ENCODE measurements at places on chromosomes 16 and 17. TPM values are rescaled to one million over a fixed set of nuclear protein-coding genes. Genes with fewer than 3 reads are reported as not detected.

DNA sequence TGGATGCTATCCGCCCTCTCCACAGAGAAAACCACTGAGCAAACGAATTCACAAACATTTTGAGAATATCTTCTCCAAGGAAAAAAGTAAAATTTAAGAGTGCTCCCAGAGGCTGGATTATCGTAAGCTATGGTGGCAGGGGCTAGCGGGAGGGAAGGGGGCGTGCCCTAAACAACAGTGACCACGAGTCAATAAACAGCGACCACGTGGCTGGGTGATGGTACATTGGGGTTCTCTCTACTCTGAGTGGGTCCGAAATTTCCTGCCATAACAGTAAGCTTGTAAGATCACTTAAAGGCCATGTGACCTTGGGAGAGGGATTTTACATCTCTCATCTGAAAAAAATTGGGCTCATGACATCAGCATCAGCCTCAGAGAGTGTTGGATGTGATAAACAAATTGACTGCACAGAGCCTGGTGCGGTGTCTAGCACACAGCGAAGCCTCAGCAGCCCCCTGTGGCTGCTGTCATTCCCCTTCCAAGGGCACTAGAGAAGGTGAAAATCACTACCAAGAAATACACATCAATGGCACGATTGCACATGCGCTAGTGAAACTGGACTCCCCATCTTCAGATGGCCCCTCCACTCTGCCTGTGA is 213.2 kb downstream of the XYLT1 start:
- no peak for DNase-seq

The SLC25A10 gene
- total RNA-seq, result 4.9 TPM

DNA sequence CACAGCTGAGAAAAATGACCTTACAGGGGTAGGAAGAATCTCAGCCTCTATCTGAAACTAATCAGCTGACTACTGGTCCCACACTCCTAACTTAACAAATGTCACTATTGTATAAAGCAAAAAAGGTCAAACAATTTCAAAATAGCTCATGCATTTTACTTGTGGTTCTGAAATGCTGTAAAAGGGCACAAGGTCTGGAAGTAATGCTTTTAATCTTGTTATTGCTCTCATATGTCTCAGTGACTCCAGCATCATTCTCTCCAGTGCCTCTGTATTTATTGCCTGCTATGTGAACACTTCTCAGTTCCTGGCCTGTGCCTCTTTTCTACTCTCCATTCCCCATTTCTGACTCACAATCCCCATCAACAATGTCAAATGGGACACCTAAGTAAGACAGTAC is 937.7 kb downstream of the CDH11 start:
- no peak for DNase-seq

DNA sequence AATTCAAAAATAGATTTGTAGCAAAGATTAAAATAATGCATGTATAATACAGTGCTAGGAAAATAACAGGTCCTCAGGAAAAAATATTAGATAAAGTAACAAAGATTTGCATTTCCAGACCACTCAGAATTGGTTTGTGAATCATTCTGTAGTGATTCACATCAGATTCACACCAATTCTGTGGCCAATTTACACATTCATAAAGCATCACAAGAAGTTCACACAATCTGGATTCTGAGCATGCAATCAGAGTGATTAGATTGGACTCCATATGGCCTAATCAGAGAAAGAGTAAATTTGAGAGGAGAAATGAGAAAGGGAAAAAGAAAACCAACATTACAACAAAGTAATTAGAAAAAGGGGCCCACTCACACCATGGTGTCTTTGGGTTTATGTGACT is 36.0 kb upstream of the SLC47A1 start:
- DNase-seq, result no peak

- no peak for DNase-seq
These were observed 62.0 kb downstream of the GAS7 start for GRCh38 chr17:10136258-10136981.

The HOXB9 gene
- total RNA-seq, result not detected
